Stimulated activated naive CD4-positive, alpha-beta T cell (primary cell): ENCODE measurements at places on chromosomes 13 and 19.
A peak's percentile ranks its signal among the peaks of the same experiment; 100 is the strongest.

GRCh38 chr13:28611654-28612131, 47.2 kb upstream of the POMP start:
- DNase-seq, result no peak

DNA sequence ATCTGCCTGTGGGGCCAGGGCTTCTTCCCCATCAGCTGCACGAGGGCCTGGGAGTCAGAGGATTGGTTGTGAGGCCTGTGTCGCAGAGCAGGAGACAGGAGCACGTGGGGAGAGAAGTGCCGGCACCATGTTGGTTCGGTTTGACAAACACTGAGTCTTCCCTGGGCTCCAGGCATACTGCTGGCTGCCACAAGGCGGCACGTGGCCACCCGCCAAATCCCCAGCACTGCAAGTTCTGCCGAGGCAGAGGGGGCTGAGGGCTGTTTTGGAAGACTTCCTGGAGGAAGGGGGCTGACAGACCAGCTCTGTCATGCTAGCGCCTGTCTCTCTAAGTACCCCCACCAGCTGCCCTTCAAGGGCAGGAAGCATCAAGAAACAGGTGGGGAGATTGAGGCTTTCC, 9.5 kb downstream of the SHANK1 start:
- no peak for DNase-seq

GRCh38 chr13:46749951-46750350, 47.0 kb downstream of the ESD start:
- DNase-seq, result no peak

DNA sequence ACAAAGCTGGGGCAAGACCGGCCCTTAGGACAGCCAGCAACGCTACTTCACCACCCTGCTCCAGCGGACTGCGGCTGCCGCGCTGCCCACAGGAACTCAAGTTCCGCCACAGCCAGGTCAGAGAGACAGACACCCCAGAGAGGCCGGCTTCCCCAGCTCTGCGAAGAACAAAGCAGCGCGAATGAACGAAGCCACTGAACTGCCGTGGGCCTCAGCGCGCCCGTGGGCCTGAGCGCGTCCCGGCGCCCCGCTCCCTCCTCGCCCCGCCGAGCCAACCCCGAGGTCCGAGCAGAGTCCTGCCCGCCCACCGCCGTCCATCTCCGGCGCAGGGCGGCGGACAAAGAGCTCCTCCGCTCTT, 158.4 kb downstream of the RNF17 start:
- DNase-seq, result peak; percentile 65

GRCh38 chr19:6724631-6725492, 4.4 kb upstream of the C3 start:
- no peak for DNase-seq

DNA sequence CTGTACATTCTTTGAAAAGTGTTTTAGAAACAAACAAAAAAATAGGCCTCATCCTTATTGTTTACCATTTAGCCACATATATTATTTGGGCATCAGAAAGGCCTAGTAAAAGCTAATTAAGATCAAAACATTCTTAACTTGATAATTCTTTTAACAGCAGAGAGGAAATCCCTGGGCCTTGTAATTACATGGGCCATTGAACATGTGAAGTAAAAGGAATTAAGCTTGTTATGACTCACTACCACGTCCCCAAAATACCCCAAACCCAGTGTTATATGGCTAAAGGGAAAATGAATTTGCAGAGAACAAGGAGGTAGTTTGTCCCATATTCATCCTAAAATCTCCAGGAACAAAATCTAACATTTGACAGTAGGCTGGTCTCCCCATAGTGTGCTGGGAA, 439.8 kb downstream of the ITGBL1 start:
- no peak for DNase-seq

DNA sequence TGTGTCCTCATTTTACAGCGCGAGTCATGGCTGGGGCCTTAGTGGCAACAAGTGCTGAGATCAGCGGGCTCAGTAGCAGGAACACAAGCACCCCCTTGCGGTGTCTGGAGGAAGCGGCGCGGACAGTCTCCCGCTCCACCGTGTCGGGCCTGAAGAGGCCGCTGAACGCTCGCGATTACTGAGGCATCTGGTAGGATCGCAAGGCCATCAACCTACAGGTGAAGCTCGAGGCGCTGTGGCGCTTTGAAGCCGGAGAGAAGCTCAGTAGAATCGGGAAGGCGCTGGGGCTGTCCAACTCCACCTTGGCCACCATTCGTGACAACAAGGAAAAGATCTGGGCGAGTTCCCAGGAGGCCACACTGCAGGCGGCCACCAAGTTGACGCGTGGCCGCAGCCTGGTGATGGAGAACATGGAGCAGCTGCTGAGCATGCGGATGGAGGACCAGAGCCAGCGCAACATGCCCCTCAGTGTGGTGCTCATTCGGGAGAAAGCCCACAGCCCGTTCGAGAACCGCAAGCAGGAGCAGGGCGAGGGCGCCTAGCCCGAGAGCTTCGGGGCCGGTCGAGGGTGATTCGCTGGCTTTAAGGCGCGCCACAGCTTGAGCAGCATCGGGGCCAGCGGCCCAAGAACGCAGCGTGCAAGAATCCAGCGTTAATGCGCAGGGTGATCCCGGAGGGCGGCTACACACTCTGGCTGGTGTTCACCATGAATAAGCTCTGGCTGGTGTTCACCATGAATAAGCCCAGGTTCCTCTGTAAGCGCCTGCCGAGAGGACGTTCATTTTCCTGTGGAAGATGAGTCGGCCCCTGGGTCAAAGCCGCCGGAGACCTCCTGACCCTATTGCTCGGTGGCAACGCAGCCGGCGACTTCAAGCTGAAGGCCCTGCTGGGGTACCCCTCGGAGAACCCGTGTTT, 8.3 kb upstream of the MZF1 start:
- no peak for DNase-seq

- DNase-seq, result no peak
These were observed 177.3 kb downstream of the COL4A1 start for GRCh38 chr13:110129539-110130186.

DNA sequence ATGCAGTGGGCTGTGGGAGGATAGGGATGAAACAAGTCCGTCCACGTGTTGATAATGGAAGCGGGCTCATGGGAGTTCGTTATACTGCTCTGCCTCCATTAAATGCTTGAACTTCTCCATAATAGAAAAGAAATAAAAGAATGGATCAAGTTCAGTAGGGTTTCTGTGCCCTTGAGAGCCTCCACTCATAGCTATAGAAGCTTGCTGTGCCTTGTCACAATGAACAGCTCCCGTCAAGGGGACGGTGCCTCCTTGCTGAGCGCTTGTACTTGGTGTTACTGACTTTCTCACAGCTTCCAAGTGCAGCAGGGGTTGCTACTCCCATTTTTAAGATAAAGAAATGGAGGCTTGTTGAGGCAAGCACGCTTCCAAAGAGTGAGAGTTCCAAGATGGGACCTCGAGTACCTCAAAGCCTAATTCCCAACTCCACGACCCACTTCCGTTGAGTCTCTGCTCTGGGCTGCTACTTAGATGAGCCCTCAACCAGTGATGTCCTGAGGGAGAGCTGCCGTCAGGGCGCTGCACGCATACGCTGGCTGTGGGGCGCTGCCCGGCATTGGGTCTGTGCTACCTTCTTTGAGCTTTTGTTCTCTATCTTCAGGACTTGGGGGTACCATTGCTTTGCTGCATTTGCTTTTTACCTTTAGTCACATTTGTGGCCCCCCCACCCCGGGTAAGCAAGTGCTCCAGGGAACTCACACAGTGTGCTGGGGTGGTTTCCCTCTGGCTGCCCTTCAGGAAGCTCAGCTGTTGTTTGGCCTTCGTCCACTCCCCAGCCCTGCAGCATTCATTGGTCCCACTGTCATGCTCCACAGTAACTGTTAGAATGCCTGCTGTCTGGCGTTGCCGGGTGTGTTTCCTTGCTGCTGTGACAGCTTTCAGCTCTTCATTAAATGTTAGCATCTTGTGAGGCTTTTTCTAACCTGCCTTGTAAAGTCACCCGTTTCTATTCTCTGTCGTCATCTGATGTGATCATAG, 9.5 kb downstream of the SNRNP70 start:
- no peak for DNase-seq

DNA sequence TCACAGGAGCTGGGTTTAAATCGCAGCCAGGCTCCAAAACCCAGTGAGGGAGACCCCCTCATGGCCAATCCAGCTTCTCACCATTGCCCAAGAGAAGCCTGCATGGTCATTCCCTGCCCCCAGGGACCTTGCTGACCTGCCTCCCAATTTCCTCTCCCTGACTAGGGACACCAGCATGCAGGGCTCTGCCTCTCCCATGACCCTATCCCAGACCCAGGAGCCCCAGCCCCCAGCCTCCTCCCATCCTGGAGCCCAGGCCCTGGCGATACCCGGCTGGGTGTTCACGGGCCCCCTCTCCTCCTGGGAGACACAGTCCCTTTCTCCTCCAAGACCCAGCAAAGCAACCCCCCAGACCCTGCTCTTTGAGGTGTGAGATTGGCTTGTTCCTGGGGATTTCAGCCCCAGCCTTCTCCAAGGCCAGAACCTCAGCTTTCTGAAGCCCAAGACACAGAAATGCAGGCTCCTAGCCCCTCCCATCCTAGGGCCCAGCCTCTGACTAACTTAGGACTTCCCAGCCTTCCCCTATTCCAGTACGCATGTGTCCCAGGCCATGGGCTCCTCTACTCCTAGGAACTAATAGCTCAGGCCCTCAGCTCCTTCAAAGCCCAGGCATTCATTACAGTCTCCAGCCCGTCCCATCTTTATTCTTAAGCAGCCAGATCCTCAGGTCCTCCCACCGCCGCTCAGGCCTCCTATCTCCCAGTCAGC, 1.1 kb downstream of the GYS1 start:
- DNase-seq, result no peak

GRCh38 chr19:33688171-33688992, 66.6 kb downstream of the CHST8 start:
- DNase-seq, result no peak

- no peak for DNase-seq
These were observed 75.5 kb downstream of the OLFM4 start for GRCh38 chr13:53104136-53104535.

- DNase-seq, result no peak
These were observed 217.0 kb upstream of the PRR20A start for GRCh38 chr13:56923626-56924140.

- DNase-seq, result no peak
These were observed 6.8 kb downstream of the WDFY2 start for GRCh38 chr13:51590971-51591627.

DNA sequence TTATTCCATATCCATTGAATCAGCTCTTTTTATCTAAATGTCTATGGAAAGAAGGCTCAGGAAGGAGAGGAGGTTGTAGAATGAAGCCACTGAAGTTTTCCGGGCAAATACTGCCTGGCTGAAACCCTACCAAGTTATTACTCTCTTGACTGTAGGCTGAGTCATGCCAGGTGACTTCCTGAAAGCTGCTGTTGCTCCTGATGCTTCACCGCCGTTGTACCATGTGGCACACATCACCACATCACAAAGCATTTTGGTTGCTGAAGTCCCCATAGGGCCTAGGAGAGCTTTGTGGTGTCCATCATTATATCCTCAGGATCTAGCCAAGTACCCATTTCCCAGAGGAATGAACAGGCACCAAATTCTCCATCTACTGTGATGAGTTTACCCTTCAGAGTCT, 11.1 kb upstream of the TDRD12 start:
- DNase-seq, result no peak

DNA sequence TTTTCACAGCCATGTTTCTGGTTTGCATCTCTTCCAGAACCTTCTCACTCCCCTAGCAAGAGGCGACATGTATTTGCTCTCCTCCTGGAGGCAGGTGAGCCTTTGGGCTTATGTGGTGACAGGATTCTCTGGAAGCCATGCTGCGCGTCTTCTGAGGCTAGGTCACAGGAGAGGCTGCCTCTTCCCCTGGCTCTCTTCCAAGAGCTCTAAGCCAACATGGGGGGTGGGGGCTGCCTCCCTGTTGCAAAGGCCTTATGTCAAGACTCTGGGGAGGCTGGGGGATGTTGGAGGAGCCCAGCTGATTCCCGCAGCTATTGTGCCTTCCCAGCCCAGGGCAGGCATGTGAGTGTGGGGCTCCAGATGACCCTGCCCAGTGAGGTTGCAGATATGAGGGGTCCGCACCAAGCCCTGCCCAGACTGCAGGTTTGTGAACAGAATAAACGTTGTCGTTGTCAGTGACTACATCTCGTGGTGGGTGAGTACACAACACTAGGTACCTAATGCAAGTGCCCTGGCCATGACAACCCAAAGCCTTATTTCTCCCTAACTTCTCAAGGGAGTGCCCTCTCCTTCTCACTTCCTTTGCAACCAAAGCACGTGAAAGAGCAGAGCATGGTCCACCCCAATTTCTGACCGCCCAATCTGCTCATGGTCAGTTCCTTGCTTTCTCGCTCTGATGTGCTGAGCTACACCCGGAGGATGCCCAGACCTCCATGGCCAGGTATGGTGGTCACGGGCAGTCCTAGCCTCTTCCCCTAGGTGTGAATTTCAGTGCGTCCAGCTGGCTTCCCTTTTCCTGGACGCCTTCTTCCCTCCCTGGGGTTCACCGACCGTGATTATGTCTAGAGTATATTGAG, 44.9 kb downstream of the TEX29 start:
- no peak for DNase-seq

DNA sequence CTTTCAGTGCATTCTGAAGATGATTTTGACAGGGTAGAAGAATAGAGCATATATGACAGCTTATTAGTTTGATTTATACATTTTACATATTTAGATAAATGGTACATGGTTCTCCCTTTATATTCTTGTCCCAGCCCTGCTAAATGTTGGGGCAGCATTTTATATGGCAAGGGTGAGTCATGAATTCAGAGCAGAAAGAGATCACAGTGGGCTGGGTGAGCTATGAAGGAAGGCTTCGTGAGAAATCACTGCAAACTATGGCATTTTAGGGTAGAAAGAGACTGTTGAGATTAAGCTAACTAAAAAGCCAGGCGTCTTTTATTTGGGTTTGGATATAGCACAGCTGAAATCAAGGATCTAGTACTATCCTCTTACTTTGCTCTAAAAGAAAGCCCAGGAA, 23.9 kb upstream of the METTL21C start:
- no peak for DNase-seq

DNA sequence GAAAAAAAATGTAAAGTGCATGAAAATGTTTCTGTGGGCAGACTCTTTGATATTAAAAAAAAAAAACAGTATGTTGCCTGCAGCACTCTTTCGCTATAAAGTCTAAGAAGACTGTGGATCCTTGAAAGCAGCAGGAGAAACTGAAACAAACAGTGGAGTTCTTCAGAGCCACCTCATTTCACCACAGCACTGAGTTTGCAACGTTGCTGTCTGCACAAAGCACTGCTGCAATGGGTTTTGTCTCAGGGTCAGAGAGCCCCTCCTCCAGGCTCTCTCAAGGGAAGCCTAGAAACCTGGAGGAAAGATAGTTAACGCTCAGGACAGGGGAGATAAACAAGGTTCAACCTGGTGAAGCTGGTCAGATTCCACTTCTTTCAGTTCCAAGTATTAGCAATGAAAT, 248.7 kb downstream of the EFNB2 start:
- no peak for DNase-seq

GRCh38 chr19:45794627-45795026, 2.0 kb upstream of the DMWD start:
- DNase-seq, result no peak

- DNase-seq, result no peak
These were observed 21.4 kb downstream of the CFAP97D2 start for GRCh38 chr13:114200399-114200911.
